ENCODE measurements at places on chromosomes 16 and 17.

DNA sequence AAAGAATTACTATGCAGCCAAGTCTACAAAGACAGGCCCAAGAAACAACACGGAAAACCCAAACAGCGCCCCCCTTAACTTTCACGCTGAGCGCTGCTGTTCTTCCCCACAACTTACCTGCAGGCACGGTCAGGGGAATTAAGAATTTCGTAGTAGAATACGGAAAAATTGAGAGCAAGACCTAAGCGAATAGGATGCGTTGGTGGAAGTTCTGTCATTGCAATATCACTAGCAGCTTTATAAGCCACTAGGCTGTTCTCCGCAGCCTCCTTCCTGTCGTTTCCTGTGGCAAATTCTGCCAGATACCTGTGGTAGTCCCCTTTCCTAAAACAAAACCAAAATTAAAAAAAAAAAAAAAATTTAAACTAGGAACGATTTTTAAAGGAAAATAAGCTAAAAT, 39.0 kb downstream of the YWHAE start:
- no peak for DNase-seq

DNA sequence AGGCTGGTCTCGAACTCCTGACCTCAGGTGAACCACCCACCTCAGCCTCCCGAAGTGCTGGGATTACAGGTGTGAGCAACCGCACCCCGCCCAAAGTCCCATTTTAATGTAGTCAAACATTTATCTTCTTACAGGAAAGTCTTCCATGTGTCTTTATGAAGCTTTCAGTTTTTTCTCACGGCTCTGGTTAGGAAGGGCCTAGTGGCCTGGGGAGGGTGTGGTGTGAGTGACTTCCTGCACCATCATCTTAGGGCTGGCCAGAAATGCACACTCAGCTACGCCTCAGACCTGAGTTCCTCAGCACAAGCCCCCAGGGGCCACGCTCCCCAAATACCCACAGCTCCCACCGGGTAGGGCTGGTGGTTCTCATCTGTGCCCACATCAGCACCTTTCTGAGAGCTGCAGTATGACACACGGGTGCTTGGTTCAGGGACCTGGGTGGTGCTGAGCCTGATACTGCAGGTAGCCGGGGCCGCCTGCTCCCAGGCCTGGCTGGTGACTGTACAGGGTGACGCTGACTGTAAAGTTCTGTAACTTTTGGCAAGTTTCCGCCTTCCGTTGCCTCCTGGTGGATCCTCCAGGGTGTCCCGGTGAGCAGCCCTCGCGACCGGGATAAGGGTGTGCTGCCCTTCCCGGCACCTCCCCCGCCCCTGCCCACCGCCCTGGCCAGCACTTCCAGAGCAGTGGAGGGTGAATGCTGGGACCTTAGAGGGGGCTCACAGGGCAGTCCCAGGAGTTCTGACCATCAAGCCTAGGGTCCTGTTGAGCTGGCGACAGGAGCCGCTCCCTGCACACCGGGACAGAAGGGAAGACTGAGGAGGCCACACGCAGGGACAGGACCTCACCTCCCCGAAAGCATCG, 52.5 kb downstream of the ZNF778 start:
- no peak for DNase-seq

- DNase-seq = no peak
These were observed 28.4 kb upstream of the ALKBH5 start for GRCh38 chr17:18155179-18155578.

DNA sequence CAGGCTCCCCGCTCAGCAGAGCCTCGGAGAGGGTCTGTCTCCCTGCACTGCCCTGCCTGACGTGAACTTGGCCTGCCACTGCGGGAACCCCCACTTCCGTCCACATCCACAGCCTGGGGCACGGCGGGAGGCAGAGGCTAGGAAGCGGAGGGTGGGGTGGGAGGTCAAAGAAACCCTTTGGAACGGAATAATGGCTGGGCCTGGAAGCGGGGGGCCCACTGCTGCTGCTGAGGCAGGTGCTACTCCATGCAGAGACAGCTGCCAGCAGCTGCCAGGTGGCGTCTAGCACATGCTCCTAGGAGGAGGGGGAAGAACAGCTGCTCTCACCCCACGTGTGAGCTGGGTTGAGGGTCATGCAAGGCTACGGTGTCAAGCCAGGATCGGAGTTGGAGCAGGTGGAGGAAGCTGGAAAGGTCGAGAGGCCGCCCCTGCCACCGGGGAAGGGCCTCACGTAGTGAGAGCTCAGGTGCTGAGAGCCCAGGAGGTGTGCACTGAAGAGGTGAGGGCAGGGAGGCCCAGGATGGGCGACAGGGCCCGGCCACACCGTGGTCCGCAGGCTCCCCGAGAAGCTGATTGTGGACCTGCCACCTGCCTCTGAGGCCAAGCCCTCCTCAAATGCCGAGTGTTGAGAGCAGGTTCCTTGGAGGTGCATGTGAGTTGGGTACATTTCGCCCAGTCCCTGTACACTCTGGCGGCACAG, 9.8 kb downstream of the FSCN2 start:
- DNase-seq = no peak

DNA sequence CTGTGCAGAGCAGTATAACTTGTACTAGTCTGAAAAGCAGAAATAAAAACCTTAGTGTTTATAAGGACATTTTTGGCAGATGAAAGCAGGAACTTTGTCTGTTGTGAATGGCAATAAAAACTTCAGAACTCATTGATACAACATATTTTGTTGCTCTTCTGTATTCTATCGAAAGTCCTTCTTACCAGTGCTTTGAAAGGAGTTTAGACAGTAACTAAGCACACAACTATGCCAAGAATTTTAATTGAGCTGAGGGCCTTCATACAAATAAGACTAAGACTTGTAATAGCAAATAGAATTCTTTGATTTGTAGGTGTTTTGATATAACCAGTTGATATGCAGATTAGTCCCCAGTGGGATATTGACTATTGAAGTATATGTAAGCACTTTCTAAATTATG, 308.4 kb downstream of the ZFHX3 start:
- no peak for DNase-seq

Measured in naive thymus-derived CD8-positive, alpha-beta T cell (primary cell).